ENCODE measurements at places on chromosomes 11 and 22.
A peak's percentile ranks its signal among the peaks of the same experiment; 100 is the strongest.

DNA sequence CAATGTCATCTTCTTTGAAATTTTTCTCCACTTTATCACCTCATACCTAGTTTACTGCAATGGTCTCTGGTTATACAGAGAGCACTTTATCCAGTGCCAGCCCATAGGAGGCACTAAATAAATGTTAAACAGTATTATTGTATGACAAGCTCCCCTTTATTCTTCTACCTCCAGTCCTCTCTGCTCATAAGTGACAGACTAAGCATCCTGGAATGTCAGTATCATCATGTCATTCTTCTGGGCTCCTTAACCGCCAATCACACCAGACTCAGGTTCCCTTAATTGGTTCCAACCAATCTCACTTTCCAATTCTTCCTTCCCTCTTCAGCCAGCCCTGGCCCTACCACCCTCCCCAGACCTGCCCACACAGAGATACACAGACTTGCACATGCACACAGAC is 93.1 kb downstream of the RPL27A start:
- DNase-seq = no peak

DNA sequence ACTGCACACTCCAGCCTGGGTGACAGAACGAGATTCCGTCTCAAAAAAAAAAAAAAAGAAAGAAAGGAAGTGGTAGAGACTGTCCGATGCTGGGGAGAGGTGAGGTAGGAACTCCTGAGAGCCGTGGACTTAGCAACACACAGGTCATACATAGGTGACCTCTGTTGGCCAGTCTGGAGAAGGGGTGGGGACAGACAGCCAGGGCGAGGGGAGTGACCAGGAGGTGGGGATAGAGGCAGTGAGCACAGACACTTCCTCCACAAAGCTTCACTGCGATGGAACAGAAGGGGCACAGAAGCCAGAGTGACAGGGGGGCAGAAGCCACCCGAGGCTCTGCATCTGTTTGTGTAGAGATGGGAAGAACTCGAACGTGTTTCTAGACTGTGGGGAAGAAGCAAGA is 47.1 kb downstream of the MYH9 start:
- DNase-seq = no peak

- DNase-seq = no peak
These were observed 85.6 kb downstream of the CADM1 start for GRCh38 chr11:115418626-115419025.

GRCh38 chr11:13487661-13488030 is 8.2 kb downstream of the PTH start:
- peak; percentile 13 for DNase-seq

DNA sequence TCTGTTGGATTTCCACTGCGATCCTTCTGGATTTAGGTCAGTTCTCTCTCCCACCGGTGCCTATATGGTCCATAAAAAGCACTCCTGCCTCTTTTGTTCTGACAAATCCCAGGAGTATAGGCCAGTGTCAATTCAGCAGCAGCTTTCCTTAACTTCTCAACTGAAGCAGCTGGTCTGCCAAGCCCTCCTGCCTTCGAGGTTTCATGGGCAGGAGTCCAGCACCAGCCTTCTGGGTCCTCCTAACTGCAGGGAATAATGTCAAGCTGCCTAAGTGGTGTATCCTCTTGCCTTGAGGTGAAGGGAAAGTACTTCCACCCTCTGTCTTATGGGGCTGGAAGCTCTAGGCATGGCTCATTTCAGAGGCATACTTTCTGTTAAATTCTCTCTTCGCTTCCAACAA is 149.4 kb upstream of the NCAM1 start:
- no peak for DNase-seq

- DNase-seq = no peak
These were observed 10.6 kb upstream of the ACER3 start for GRCh38 chr11:76850130-76850529.

DNA sequence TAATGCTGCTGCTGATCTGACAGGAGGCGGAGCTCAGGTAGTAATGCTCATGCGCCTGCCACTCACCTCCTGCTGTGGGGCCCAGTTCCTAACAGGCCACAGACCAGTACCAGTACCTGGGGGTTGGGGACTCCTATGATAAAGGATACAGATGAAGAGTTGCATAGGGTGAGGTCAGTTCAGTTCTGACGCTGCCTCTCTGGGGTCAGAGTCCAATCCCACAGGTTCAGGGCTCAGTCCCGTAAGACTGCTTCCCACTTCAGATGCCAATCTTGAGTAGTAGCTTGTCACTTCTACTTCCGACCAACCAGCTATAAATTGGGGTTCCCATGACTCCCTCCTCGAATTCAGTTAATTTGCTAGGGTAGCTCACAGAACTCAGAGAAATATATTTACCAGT is 8.6 kb downstream of the ASRGL1 start:
- DNase-seq = no peak
